ENCODE measurements at places on chromosomes 12 and 14.
A peak's percentile ranks its signal among the peaks of the same experiment; 100 is the strongest.

GRCh38 chr12:13784504-13784903, 196.9 kb downstream of the GRIN2B start:
- peak; percentile 22 for DNase-seq

DNA sequence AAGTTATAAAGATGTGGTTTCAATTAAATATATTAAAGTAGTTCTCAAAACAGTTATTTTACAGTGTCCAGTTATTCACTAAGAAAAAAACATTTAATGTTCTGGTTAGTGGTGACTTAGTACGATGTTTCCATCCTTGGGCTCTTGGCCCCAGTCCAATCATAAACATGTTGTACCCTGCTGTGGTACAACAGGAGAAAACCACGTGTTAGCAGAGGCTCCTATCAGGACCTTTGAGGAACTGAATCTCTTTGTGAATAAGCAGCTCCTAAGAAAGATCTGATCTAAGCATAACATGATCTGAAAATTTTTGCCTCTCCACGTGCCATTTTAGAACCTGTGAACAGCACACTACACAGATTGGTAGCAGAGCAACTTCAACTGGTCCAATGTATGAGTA, 234.0 kb downstream of the SYT1 start:
- DNase-seq = no peak

DNA sequence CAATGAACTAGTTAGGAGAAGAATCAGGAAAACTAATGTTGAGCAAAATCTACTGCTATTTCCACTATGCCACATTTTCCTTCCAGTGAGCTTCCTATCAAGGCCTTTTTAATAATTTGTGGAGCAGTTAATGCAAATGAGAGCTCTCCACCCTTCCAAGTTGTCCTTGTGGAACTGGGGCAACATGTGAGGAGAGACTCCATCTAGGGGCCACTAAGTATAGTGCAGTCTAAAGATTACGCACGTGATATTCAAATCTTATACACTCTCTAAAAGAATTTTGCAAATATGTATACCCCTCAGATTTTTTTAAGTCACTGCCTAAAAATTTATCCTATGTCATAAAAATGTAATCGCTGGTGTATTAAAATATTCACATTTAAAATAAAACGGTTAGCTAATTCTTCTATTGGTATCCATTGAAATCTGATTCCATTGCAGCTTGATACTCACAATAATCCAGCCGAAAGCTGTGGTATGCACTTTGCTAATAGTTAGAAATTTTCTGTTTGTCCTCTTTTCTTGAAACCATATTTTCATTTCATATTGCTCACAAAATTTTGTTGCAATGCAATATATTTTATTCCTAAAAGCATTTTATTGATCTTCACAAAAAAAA, 100.1 kb downstream of the PAH start:
- no peak for DNase-seq

- no peak for DNase-seq
These were observed 219.1 kb downstream of the RBM19 start for GRCh38 chr12:113747017-113747416.

- peak; percentile 96 for DNase-seq
These were observed at the start of gene ARF3 for GRCh38 chr12:48957141-48958048. TSS of gene ARF3 (minus strand) at chr12:48957487. CDS start at chr12:48941095, 16,392 bp downstream.

DNA sequence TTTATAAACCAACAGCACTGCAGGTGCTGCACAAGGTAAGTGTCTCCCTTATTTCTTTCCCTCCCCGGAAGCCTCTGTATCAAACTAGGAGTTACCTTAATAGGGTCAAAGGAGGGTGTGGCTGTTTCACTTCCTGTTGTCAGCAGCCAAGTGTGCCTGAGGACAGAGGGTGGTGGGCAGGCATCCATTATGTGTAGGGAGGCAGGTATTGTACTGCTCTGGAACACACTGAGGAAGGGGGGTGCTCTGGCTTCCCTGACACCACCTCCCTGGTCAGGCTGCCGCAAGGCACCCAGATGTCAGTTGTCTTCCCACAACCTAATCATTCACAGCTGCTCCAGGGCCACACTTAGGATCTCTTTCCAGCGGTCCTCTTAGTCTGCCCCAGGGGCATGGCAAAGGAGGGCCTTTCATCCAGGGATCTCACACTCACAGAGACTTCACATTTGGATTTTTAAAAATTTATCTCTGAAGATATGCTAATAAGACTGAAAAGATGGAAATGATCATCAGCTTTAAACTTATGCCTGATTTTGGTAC, 132.0 kb upstream of the ARHGAP5 start:
- DNase-seq = no peak

- no peak for DNase-seq
These were observed 12.4 kb downstream of the TNS2 start for GRCh38 chr12:53062011-53062961.

GRCh38 chr12:2970744-2971143, 11.5 kb downstream of the TEAD4 start:
- no peak for DNase-seq

GRCh38 chr14:64510825-64511671, 6.5 kb downstream of the ZBTB1 start:
- peak; percentile 55 for DNase-seq

DNA sequence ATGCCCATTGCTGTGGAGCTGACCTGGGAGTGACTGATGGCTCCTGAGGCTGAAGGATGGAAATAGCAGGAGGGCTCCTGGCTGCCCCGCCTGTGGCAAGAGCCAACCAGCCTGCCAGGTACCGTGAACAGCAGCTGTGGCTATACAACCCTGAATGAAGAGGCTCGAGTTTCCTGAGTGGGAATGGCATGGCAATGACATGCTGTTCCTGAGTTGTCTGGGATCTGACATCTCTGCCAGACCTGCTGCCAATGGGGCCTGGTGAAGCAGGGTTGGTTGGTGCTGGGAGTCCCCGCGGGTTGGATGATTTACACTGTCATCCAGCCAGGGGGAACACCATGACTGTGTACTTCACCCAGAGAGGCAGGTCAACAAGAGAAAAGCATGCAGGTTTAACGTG, 31.8 kb upstream of the LRRC10 start:
- DNase-seq = peak; percentile 37

DNA sequence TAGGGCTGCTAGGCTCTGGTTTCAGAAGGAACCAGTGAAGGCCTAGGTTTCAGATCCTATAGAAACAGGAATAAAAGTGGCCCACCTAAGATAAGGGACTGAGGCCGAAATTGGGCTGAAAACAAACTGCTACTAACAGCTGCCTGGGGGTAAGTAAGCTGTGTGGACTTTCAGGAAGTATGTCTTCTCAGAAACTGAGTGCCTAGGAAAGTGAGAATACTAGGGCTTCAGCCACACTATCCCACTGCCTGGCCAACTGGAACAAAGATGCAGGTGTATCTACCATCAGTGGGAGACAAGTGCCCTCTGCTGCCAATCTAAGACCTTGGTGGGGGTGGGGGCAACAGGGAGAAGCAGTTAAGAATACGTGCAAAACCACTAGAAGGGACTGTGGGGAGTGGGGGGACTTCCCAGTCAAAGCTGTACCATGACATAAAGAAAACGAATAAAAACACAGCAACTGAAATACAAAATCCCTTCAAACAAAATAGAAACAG, 82.5 kb downstream of the MED13L start:
- DNase-seq = no peak

DNA sequence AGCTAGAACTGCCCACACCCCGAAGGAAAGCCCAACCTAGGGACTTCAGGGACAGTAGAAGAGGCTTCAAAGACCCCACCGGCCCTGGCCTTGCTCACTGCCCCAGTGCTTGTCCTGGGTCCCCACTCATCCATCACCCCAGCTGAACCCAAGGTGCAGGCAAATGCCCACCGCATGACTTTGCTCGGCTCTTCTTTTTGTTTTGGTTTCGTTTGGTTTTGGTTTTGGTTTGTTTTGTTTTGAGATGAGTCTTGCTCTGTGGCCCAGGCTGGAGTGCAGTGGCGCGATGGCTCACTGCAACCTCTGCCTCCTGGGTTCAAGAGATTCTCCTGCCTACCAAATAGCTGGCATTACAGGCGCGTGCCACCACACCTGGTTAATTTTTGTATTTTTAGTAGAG, 9.0 kb downstream of the CCDC85C start:
- no peak for DNase-seq

GRCh38 chr14:61403411-61403810, 82.0 kb downstream of the PRKCH start:
- DNase-seq = no peak

DNA sequence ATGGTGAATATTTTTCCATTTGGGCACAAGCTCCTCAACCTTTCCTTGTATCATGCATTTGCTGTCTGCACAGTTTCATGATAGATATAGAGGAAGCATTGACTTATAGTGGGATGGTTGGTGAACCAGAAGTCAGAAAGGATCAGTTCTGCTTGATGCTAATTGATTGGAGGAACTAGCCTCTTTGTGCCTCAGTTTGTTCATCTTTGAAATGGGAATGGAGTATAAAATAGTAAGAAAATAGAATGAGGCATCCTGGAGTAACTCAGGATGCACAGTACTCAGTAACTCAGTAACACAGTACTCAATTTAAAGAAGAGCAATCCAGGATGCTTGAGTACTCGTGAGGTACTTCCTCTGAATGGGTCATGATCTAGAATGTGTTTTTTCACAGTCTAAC, 109.5 kb downstream of the UNC79 start:
- DNase-seq = no peak

DNA sequence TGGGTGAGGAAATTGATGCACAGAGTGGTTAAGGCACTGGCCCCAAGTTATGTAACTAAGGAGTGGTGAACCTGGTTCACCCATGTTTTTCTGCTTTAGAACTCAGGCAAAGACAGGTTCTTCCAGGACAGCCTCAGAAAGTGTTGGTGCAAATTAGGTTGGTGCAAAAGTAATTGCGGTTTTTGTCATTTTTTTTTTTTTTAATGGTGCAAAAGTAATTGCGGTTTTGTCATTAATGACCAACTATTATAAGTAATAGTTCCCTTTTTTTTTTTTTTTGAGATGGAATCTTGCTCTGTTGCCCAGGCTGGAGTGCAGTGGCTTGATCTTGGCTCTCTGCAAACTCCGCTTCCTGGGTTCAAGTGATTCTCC, 5.2 kb upstream of the SSH1 start:
- no peak for DNase-seq

GRCh38 chr14:67265131-67265530, 23.9 kb downstream of the PALS1 start:
- no peak for DNase-seq

DNA sequence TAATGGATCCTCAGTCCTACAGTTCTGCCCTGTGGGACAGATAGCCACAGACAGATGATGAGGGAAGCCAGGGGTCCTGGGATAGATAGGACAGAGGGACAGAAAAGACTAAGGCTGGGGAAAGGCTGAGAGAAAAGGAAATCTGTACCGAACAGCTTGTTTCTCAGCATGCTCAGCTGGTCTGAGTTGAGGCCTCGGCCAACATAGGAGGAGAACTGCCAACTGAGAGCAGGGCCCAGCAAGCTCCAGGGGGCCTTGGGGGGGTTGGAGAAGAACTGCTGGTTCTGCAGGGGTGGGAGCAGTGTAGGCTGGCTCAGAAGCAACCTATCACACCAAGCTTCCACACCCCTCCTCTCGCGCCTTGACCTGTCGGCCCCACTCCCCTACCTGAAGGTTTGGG, 10.1 kb downstream of the IL23A start:
- DNase-seq = no peak

GRCh38 chr14:28813810-28814209, 47.2 kb downstream of the FOXG1 start:
- no peak for DNase-seq

DNA sequence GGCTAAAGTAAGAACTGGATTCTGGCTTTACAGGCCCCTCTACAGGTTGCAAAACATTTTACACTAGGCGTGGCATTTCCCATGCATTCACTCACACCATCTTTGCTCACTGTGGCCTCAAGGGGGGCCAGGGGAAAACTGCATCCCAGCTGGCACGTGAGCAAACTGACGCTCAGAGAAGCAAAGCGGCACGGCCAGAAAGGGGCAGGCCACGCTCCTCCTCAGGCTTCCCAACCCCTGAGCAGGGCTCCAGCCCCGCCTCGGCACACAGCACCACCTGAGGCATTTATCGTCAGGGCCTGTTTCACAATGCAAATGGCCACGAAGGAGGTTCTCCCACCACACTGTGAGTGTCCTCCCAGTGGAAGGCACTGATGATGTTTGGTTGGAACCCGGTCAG, 90.8 kb downstream of the BCL11B start:
- no peak for DNase-seq

DNA sequence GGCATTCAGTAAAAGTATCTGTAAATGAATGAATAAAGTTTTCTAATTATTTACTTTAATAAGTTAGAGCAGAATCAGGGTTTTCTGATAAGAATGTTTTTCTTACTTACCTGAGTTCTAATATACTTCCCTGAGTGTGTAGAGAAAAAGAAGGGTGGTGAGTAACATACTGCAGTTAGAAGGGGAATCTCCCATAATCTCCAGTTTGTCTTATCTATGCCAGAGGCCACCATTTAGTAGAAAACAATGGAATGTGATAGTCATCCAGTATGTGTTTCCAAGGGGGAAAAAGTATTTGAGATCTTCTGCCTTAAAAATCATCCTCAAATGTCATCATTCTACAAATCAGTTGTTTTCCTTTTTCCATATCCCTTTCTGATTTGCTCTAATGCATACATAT, 56.5 kb upstream of the PAWR start:
- DNase-seq = no peak

- DNase-seq = no peak
These were observed 34.4 kb downstream of the PPTC7 start for GRCh38 chr12:110548678-110549077.

GRCh38 chr12:6452245-6452943, 552 bp downstream of the TAPBPL start:
- peak; percentile 39 for DNase-seq

- DNase-seq = no peak
These were observed 23.5 kb upstream of the C12orf50 start for GRCh38 chr12:88052686-88053085.

GRCh38 chr12:26642361-26642760, 190.6 kb downstream of the ITPR2 start:
- no peak for DNase-seq

DNA sequence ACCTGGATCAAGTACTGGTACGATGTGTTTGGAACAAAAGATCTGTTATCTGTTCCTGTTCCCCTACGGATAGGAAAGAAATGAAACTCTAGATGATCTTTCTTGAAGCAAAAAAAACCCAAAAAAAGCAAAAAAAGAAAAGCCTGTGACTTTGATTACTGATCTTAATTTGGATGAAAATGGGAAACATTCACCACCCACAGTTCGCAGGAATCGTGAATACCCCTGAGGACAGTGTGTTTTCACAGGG, 138.7 kb upstream of the LMNTD1 start:
- DNase-seq = no peak

DNA sequence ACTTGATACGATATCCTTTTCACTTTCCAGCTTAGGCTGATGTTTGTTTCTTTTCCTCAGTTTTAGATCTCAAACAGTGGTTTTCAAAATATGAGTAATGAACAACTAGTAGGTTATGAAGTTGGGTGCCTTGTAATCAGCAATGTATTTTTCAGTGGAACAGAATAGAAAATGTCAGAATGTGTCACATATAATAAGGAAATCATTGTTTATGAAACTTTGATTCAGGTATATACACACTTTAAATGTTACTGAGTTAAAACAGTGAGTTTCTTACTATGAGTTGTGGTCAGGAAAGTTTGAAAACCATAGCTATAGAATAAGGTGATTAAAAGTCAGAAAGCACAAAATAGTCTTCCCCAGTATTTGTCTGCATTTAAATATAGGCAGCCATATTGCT, 39.8 kb downstream of the TBK1 start:
- DNase-seq = no peak

Data from left cardiac atrium (tissue), 4 donors.